ENCODE measurements at places on chromosomes 5 and 9.

DNA sequence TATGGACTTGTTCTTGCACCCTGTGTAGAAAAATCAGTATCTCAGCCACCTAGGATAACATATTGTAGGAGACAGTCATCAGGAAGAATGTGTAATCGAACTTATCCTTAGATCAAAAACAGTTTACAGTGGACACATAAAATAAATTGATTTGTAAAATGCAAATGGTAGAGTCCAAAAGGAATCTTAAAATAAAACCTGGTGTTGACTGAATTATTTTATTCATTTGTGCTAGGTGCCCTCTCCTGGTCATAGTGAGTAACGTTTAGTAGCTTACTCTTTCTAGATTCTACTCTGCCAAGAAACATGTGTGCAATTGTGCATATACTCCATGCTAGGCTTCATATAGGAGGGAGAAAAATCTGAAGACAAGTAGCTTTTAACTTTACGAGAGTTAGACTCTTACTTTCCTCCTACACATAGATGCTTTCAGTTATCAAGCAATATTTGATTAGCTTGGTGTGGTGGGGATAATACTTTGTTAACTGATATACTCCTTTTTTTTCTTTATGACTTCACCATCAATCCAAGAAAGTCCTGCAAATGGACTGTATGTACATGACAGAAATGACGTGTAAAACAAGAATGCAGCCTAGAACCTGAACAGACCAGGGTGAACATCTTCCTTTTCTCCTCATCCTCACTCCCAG, 23.7 kb upstream of the LOX start:
- DNase-seq, result no peak

- no peak for DNase-seq
Observed at GRCh38 chr5:112918679-112919078, 3.3 kb downstream of the REEP5 start.

- peak; percentile 79 for DNase-seq
Observed at GRCh38 chr5:149141224-149141956, at the start of gene ABLIM3. TSS of gene ABLIM3 (plus strand) at chr5:149141493. CDS start at chr5:149142096, 603 bp downstream.

DNA sequence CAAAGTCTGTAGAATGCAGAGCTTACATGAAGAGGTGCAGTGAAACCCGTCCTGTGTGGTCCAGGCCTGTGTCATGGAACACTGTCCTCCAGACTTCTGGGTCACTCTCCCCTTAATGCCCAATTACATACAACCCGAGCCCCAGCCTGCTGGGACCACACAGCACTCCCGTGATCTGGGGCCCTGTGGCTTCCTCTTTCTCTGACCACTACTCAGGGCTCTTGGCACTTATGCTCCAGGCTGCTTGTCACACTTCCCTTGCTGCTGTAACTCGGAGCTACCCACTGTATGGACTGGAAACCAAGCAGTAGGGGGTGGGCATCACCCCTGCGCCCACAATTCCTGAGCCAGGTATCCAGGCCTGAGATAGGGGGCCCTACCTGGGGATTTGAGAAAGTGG, 10.3 kb upstream of the IL3 start:
- peak; percentile 24 for DNase-seq

- no peak for DNase-seq
Observed at GRCh38 chr5:53515988-53516387, 35.6 kb downstream of the FST start.

GRCh38 chr5:181088289-181088688, 42.7 kb downstream of the OR2V1 start:
- no peak for DNase-seq

DNA sequence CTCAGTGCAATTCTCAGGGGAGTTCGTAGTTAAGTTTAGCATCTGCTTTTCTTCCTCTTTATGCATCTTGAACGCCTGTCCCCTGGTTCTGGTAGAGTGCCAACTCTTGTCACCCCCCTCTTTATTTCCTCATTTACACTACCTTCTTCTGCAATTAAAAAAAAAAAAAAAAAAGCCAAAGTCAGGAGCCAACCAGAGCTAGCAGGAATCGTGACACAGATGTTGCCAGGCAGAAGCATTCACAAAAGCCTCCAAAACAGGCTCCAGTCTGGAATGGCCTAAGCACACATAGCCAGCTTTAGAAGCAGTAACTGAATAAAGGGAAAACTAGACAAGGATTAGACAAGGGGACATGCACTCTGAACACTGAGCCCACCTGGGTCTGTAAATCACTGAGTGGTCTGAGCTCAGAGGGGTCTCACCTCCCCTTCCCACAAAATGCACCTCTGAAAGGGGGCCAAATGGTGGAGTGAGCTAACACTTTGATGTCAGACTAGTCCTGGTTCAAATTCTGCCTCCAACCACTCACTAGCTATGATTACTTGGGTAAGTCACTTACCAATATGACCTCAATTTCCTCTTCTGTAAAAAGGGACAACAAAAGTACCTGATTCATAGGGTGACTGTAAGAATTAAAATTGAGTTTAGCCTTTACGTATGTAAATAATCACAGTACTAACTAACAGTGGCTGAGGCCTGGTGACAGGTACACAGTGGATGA, 2.0 kb downstream of the CD74 start:
- peak; percentile 83 for DNase-seq

DNA sequence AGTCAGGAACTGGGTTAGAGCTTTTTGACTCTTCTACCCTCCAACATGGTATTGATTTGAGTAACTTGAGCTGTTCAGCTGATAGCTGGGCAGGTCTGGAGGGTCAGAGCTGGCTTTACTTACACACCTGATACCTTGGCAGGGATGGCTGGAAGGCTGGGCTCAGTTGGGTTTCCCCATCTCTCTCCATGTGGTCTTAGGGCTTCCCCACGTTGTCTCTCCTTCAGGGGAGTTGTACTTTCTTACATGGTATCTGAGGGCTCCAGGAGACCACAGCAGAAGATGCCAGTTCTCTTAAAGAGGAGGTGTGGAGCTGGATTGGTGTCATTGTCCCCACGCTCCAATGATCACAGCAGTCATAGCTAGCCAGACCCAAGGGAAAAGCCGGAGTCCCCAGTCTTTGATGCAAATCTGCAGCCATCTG, 25.6 kb downstream of the ISOC1 start:
- no peak for DNase-seq

DNA sequence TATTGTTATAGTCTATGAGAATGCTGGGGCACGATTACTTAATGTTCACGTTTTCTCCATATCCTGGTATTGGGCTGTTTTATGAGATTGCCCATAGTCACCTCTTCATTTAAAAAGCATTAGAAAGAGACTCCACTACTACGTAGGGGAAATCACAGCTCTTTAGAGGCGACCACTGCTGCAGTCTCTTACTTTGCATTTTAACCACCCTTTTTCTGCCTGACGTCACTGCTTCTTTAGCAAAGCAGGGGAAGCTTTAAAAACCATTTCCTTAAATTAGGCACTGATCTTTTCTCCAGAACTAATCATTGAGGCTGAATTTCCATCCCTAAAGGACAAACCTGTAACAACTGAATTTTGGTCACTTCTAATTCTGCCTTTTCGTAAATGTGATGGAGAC, 38.9 kb downstream of the ZNF608 start:
- DNase-seq, result no peak

DNA sequence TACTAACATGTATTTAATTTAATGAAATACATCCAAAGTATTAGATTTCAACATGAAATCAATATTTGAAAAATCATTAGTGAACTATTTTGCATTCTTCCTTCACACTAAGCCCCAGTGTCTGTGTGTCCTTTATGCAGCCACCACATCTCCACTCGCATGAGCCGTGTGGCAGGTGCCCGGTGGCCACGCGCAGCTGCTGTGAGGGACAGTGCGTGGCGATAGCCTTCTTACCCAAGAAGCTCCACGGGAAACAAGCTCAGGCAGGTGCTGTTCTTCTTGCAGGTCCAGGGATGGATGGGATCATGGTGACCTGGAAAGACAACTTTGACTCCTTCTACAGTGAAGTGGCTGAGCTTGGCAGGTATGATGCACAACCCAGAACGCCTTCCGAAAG, 79.3 kb upstream of the OTULINL start:
- DNase-seq, result no peak

DNA sequence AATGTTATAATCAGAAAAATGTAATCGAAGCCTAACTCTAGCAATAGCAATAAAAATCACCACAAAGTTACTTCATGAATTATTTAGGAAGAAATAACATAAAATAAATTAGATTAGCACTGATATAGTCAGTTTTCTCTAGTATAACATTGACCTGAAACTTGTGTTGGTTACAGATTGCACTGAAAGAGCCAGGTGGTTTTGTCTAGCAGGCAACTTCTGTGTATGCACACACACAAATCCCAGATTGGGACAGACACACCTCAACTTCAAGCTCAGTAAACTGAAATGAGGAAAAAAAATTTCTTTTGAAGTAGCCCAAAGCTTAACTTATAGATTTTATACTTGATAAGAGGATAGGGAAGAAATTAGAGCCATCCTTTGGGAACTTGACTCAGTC, 129.3 kb downstream of the EFNA5 start:
- DNase-seq, result no peak

GRCh38 chr5:76401801-76402250, 1.3 kb upstream of the IQGAP2 start:
- DNase-seq, result peak; percentile 28

GRCh38 chr5:131279204-131279603, 15.4 kb downstream of the CDC42SE2 start:
- DNase-seq, result no peak

GRCh38 chr9:124017929-124018729, 6.6 kb downstream of the LHX2 start:
- no peak for DNase-seq
